ENCODE measurements at places on chromosomes 12 and 14.

DNA sequence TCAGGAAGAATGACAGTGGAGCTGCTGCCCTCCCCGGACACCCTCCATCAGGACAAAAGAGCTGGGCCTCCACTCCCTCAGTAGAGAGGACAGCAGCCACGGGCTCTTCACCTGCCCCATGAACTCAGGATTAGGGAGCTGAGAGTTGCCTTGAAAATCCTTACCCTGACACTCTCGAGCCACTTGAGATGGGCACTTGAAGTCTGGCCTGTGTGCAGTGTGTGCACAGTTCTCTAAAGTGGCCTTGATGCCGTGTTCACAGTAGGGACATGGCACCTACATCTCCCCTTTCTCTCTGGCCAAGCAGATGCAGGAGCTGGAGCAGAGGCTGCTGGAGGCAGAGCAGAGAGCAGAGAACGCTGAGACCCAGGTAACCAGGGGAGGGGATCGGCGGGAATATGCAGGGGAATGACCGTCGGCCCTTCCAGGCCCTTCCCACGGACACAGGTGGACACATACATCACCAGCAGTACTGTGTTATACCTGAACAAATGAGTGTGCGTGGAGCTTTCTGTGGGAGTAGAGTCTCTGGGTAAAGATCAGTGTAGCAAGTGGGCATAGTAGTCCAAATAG, 22.5 kb downstream of the PLEKHH1 start:
- DNase-seq = no peak

DNA sequence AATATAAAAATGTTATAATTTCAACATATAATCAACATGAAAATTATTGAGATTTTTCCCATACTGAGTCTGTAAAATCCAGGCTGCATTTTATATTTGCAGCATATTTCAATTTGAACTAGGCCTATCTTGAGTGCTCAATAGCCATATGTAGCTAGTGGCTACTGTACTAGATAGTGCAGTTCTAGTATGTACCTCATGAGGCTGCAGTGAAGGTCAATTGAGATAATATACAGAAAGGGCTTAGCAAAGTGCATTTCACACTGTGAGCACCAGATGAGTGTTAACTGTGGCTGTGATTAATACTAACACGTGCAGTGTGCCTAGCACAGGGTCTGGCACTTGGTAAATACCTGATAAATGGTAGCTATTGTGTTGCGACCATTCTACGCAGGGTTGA, 5.4 kb upstream of the SLC22A17 start:
- DNase-seq = no peak

DNA sequence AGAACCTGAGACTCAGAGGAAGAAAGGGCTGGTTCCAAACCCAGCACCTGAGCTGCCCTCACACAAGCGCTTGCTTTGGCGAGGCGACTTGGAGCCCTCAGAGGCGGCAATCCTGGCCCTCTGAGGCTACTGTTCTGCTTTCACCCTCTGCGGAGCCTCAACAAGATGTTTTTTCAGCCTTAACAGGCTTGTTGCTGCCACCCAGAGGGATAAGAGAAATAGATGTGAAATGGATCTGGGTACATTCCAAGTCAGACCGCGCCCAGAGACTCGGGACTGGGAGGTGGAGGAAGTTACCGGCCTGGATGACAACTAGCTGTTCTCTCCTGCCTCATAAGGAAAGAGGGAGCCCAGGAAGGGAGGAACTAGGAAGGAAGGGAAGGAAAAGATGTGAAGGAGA, 89.6 kb downstream of the TTC7B start:
- no peak for DNase-seq

- DNase-seq = no peak
Measured at GRCh38 chr12:113613414-113613813, 141.7 kb upstream of the LHX5 start.

DNA sequence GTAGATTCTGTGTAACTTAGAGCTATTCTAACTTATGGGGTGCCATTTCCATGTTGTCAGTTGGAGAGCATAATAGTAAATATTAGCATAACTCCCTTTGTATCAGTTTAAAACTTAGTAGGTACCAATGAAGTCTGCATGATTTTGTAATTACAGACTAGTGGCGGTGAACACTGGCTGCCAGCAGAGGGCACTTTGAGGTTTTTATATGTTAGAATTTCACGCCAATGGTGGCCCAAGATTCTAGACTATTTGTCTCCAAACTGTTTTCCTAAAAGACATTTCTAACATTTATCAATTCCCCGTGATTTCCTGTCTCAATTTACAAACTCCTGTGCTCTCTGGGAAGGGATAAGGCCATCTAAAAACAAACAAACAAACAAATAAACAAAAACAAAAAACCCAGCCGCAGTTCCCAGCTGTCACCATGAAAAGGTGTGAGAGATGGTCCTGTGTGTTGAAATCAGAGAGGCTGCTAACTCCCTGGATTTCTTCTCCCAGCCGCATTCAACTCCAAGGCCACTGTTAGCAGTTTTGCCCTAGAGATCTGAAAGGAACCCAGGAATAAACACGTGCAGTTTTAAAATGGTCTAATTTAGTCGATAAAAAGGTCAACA, 57.6 kb downstream of the BRMS1L start:
- DNase-seq = no peak

GRCh38 chr12:29053567-29053966, 95.5 kb upstream of the FAR2 start:
- no peak for DNase-seq

DNA sequence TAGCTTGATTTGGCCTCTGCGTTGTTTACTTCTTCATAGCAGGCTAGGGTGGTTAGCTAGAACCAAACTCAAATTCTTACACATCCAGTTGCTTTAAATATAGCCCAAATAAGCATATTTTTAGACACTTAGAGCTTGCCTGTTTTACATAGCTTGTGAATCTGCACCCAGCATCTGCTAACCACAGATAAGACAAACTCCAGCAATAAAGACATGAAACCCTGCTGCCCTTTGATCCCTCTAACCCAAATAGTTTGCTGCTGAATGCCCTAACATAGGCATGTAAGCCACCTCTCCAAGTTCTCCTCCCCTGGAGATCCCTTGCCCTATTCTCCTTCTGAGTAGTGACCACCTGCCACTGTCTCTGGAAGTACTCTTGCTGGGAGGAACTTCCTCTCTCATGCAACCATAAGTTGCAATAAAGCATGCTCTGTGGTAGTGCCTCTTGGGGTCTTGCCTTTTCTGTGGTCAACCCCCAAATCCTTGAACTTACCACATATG, 185.6 kb downstream of the TMEM117 start:
- no peak for DNase-seq

DNA sequence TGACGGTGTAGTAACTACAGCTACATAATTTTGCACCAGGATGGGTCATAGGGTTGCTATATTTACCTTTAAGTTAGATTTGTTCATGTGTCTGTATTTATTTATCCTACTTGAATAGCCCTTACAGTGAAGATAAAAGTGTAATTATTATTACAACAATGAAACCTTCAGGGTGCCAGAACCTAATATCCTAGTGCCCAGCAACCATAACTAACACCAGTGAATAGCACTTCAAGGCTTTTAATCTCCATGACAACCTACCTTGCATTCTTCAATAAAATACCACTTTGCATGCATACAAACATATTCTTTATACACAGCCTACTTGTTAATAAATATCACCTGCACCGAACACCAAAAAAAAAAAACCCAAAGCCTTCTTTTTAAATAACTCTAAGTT, 58.7 kb upstream of the G2E3 start:
- DNase-seq = no peak

DNA sequence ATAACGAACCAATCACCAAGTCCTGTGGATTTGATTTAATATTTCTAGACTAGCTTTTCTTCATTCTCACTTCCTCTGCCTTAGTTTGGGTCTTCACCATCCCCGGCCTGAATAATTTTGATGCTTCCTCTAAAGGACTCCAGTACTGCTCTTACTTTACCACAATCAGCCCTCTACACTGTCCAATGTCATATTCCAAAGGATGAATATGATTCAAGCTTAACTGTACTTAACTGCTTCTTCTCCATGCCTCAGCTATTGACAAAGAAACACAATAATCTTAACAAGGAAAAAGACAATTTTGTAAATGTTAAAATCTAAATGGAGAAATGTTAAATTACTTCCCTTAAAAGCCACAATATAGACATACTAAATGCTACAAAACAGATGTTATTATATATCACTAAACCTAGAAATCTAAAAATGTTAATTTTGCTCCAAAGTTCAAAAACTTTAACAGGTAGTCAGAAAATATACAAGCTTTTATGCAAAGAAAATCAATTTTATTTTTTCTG, 70.2 kb downstream of the STXBP6 start:
- DNase-seq = no peak

- DNase-seq = no peak
Measured at GRCh38 chr12:49874142-49874897, 29.4 kb downstream of the FAIM2 start.

DNA sequence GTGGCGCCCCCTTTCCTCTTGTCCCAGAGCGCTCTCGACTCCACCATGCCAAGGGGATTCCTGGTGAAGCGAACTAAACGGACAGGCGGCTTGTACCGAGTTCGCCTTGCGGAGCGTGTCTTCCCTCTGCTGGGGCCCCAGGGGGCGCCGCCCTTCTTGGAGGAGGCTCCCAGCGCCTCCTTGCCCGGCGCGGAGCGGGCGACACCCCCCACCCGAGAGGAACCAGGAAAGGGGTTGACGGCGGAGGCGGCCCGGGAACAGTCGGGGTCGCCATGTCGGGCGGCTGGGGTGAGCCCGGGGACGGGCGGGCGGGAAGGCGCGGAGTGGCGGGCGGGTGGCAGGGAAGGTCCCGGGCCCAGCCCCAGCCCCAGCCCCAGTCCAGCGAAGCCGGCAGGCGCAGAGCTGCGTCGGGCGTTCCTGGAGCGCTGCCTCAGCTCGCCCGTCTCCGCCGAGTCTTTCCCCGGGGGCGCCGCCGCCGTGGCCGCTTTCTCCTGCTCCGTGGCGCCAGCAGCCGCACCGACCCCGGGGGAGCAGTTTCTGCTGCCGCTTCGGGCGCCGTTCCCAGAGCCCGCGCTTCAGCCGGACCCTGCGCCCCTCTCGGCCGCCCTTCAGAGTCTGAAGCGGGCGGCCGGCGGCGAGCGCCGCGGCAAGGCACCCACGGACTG, 376 bp downstream of the INSM2 start:
- no peak for DNase-seq

DNA sequence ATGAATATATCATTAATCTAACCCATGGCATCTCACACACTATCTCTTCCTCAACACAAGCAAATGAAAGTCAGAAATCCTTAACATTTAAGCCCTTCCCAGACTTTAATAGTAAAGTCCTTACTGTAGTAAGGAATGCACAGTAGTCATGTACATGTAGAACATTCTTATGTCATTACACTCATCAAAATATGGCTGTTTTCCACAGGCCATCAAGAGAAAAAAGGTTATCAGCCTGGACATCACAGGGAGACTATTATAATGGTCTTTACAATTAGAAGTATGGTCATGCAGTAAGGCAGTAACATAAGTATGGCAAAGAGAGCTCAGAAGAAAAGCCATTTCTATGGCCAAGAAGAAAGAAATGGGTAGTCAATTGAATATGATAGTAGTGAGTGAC, 121.2 kb downstream of the SLC6A15 start:
- no peak for DNase-seq

DNA sequence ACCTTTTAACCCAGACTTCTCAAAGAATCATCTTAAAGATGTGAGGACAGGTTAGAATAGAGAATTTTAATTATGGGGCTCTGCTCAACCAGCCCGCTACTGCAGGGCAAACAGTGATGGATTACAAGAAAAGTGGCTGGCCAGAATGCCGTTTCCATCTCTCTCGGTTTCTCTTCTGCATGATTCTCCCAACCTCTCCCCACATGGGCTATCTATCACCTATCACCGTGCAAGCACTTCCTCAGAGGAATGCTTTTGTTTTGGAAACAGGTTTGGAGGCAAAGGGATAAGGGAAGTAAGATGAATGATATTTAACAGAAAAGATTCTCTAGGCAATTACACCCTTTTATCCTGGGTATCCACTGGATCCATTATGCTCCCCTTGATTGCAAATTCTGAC, 37.4 kb upstream of the PHC1 start:
- DNase-seq = no peak

DNA sequence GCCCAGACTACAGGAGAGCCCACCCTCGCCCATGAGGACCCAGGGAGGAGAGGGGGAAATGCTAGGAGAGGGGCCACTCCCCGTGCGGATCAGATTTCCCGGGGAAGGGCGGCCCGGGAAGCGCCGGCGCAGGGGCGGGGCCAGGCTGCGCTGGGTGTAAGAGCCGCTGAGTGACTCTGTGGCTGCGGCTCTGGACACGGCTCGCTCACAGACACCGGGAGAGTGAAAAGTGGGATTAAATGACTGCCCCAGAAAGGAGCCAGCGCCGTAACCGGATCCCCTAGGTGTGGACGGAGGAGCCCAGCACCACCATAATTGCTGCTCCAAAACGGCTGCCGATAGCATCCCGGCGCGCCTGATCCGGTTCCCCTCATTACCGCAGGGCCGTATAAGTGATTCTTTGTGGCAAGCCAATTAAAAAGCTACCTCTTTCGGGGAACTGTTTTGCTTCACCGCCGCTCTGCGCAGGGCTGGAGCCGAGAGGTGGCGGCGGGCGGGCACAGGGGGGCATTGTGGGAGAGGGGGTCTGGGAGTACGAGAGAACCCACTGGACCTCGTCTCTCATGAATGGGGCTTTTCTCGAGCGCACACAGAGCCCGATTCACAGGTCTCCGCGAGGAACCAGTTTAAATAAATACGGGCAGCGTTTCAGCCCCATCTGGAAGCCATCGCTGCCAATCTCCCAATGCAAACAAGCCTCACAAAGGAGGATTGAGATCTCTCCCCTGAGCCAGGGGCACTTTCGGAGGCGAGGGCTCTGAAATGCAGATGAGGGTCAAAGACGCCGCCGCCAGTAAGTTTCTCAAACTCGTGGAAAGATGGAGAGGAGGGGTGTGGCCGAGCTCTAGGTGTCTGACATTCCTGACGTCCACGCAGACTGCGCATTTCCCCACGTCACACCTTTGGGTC, 2.5 kb downstream of the COL2A1 start:
- no peak for DNase-seq

- DNase-seq = no peak
Measured at GRCh38 chr14:95703341-95703740, 10.6 kb downstream of the TCL1A start.

GRCh38 chr14:63383776-63384367, 65.1 kb upstream of the GPHB5 start:
- DNase-seq = no peak

- no peak for DNase-seq
Measured at GRCh38 chr14:57246933-57247657, 21.6 kb downstream of the EXOC5 start.

DNA sequence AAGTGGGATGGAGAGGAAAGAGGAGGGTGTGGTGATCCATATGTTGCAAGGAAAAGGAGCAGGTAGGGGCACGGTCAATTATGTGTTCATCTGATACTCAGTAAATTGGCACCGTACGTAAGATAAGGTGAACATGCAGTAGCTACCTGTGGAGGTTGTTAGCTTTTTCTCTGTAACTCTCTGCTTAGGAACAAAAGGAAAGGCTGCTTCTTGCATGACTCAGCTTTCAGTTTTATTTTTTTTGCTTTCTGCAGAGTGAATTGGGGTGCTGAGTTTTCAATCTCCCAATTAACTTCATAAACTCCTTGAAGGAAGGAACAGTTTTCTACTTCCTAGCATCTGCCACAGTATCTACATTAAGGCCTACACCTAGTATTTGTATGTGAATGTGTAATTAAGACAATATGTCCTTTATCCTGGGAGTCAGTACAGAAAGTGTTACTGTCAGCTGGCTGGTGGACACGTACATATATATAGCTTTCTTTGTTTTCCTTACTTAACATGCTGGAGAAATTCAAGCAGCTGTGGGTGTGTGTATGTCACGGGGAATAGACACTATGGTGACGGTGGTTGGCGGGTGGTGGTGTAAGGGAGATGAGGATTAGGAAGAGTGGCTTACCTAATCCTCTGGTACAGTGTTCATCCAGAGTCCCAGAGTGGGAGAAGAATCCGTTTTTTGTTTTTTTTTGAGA, 40.1 kb upstream of the WNK1 start:
- no peak for DNase-seq

- DNase-seq = no peak
Measured at GRCh38 chr12:25295361-25295760, 44.6 kb upstream of the KRAS start.
